Progenitor cell of endocrine pancreas (in vitro differentiated cells): ENCODE measurements at places on chromosomes 3 and 15.

- no peak for DNase-seq
Measured at GRCh38 chr3:17747174-17747889, 4.9 kb upstream of the TBC1D5 start.

DNA sequence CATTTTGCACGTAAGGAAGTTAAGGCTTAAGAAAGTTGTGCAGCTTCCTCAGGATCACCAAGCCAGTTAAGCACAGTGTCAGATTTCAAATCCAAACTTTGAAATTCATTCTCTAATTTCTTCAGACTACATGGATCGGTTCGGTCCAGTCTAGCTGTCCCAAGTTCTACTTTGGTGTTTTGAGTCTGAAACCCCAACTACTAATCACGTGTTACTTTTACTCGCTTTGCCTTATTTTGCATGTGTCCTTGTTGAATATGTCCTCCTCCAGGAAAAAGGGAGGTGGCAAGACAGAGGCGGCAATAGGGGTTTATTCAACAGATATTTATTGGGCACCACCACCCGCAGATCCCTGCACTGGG, 522 bp upstream of the GXYLT2 start:
- DNase-seq = no peak

DNA sequence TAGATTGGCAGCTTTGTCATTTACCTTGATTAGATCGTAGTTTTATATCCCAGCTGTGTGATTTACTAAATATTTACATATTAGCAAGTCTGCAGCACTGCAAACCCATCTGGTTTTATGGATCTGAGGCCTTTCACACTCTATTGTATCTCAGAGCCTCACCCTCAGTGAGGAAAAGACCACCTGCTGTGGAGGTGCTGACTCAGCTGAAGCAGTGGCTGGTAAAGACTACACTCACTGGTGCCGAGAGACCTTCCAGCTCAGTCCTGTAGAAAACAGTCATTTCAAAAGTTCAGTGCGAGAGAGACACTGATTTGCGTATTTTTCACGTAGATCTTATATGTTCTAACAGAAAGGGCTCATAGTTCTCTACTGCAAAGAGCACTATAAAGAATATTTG, 307.8 kb upstream of the TPM1 start:
- no peak for DNase-seq

DNA sequence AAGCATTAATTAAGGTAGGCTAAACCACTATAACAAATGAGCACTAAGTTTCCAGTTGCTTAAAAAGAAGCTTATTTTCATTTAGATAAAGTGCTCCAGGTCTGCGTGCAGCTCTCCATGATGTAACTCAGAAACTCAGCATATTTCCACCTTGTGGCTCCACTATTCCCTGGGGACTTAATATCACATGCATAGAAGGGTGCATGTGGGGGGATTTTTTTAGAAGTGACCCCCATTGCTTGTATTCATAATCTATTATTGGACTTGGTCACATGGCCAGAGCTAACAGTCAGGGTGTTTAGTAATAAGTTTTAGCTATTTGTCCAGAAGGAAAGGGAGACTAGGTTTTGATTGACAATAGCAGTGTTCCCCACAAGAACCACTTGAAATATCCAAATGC, 86.8 kb downstream of the TMCO5A start:
- no peak for DNase-seq

DNA sequence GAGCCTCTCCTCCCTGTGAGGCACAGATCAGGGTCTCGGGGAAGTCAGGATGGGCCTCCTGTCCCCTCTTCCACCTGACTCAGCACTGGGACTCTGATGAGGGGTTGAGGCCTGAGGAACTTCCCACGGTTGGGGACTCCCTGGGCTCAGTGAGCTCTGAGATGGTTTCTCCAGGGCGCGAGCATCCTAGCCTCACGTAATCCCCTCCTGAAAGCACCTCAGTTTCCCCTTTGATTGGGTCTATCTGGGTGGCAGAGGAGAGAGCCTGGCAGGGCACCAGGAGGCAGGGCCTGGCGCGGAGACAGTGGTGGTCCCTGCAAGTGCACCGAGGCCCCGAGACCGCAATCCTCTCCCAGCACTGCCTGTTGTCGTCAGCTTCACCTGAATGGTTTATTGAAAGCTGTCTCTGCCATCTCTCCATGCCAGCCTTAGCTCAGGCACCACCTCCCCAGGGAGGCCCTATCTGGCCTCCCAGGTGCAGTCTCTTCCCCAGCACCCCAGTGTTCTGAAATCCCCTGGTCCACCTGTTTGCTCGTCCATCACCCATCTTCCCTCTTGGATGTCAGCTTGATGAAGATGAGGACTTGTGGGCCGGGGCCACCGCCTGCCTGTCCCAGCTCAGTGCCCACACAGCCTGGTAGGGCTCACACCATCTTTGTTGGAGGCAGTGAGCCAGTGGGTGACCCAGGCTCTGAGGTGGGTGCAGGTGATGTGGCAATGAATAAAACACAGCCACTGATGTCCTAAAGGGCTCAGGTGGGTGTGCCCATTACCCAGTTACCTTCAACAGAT, 52.2 kb upstream of the PCSK6 start:
- DNase-seq = no peak

DNA sequence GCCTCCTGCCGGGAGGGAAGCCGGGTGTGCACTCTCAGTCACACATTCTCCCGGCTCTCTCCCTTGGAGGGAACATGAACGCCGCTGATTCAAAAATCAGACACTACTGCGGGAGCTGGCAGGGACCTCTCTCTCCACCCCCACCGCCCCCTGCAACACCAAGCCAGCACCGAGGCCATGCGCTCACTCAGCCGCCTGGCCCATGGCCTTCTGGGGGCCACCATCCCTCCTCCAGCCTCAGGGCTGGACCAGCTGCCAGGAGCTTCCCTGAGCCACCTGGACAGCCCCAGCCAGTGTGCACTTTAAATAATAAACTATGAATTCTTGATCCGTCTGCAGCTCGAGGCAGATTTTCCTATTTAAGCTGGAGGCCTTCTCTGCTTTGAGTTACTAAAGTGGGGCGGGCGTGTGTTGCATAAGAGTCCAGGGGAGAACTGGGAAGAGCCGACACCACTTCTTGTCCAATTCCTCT, 30.6 kb downstream of the ADAMTS17 start:
- DNase-seq = no peak
